Heart right ventricle (tissue), 16 donors: ENCODE measurements at places on chromosomes 11 and 22. TPM values are rescaled to one million over a fixed set of nuclear protein-coding genes. Genes with fewer than 3 reads are reported as not detected.

Gene OR5W2
- total RNA-seq: not detected

- peak; percentile 78 for DNase-seq
Observed at GRCh38 chr11:569158-569885, 6.9 kb upstream of the PHRF1 start.

GRCh38 chr11:23201936-23202522 lies 341.8 kb upstream of the CCDC179 start:
- DNase-seq: no peak

DNA sequence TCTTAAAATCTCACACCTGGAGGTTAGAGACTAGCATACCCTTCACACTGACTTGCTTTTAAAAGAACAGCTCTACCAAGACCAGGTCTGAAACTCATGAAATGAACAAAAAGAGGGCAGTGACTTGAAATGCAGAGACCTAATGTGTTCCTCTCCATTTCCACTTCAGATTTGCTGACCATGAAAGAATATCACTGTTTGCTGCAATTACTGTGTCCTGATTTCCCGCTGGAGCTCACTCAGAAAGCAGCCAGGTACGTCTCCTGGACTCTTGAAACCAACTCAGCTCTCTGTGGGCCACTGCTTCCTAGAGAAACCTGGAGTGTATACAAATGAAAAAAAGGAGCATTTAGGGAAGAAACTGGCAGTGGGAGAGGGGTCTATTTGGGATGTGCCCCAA lies 39.2 kb downstream of the ARFGAP2 start:
- no peak for DNase-seq
